ENCODE measurements at places on chromosomes 2 and 18.

GRCh38 chr2:230907361-230908091 lies 17.5 kb downstream of the GPR55 start:
- DNase-seq, result no peak

- no peak for DNase-seq
Measured at GRCh38 chr18:53219853-53220252, 879.9 kb downstream of the DCC start.

GRCh38 chr18:73827801-73828200 lies 319.8 kb downstream of the FBXO15 start:
- no peak for DNase-seq

- no peak for DNase-seq
Measured at GRCh38 chr18:35513181-35513936, 15.6 kb upstream of the INO80C start.

GRCh38 chr18:26040051-26040656 lies 50.3 kb downstream of the SS18 start:
- no peak for DNase-seq

DNA sequence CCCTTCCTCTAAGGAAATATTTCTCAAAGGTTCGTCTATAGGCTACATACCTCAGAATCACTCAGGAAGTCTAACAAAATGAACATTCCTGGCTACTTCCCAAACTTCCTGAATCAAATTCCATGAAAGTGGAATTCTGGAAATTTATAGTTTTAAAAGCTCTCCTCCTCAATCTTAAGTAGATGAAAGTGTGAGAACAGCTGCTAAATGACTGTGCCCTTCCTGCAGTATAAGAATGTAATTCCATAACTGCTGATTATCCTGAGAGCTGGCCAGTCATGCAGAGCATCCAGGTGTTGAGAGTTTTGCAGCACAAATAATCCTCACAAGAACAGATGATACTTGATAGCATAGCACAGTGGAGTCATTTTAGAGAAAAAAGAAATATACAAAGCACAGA lies 265.0 kb downstream of the KCNJ3 start:
- no peak for DNase-seq

DNA sequence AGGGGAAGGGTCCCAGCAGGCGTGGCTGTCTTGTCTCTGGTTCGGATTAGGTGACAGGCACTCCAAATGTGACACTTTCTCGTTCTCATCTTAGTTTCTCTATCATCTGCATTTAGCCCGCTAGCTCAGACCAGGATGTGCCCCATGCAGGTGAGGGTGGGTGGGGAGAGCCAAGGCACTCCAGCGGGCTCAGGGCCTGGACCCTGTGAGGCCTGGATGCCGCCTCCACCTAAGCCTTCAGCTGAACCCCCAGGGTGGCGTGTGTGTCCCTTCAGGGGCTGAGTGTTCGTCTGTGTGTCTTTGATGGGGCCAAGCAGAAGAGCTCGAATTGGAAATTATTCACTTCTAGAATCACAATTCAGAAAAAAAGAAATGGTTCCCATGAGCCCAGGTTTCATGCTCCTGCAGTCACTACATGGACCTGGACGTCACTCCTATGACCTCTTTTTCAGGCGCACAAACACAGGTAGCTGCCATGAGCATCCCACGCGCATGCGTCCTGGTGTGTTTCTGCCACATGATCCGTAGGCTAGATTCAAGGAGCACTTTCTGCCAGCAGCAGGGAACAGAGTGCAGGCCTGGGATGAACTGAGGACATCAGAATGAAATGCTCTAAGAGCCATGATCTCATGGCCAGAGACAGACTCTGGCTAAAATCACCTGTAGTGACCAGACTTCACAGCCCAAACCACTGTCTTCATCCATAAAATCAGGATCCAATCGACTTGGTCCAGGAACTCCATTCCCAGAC lies 25.8 kb downstream of the CIDEA start:
- no peak for DNase-seq

DNA sequence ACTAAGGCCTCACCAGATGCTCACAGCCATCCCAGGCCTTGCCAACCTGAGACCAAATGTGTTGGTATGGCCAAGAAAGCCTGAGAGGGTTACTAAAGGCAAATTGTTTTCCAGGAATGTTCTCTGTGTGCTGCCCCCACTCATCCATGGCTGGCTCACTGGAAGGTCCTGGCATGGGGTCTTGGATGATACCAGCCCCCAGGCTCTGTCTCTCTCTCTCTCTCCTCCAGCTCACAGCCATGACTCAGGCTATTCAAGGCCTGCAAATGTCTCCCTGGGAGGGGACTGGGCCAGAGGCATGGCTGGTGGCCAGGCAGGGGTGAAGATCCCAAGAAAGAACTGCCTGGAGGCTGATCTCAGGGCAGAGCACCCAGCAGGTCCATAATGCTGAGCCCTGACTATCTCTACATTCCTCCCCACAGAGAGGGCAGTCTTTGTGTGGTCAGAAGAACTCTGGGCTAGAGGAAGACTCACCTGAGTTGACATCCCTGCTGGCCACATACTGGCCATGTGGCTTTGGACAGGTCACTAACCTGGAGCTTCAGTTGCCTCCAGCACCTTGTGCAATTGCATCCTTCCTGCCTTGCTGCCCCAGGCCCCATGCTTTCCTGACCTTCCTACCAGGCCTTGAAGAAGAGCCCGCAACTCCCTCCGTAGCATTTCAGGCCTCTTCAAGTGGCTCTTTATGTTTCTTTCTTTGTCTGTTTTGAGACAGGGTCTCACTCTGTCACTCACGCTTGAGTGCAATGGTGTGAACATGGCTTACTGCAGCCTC lies 150.4 kb downstream of the ZFP36L2 start:
- no peak for DNase-seq

- DNase-seq, result no peak
Measured at GRCh38 chr2:238855299-238855698, 7.4 kb downstream of the TWIST2 start.

DNA sequence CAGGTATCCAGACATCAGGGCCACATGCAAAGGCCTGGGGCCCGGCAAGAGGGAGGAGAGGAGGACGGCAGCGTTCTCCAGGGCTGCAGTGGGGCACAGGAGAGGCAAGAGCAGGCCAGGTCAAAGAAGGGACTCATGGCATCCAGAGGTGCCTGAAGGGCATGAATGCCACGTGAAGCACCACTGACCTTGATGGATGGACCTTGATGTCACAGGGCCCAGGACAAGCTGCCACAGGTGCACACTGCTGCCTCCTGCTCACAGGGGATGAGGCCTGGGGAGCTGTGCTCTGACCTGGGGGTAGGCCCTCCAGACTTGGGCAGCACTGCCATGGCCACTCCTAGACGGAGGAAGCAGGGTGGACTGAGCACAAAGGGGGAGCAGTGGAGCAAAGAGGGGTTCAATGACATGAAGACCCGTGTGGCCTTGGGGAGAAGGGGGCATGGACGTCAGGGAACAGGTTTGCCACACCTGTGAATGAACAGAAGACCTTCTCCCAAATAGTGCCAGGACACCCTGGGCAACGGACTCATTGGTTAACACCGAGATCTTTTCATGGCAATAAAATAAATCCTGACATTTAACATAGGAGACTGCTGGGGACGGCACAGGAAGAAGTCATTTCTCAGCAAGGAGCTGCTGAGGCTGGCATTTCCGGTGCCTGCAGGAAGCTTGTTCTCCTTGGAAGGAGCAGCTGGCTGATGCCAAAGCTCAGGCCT lies 65.6 kb downstream of the EMX1 start:
- DNase-seq, result no peak

- no peak for DNase-seq
Measured at GRCh38 chr18:6782861-6783260, 53.3 kb downstream of the ARHGAP28 start.

DNA sequence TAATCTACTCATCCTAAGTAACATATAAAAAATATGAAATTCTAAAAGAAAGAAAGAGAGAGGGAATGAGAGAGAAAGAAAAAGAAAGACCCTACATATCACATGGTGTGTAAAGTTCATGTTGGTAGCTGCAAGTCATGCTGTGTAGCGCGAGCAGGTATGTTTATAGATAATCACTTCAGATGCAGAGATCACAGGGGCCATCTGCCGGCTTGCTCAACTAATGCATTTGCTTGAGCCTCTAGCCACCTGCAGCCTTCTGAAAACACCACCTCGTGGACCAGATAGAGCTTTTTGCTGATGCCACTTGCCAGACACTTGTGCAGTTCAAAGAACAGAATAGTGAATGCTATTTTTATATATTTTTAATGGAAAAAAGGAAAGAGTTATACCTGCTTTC lies 37.6 kb downstream of the CDH7 start:
- no peak for DNase-seq

DNA sequence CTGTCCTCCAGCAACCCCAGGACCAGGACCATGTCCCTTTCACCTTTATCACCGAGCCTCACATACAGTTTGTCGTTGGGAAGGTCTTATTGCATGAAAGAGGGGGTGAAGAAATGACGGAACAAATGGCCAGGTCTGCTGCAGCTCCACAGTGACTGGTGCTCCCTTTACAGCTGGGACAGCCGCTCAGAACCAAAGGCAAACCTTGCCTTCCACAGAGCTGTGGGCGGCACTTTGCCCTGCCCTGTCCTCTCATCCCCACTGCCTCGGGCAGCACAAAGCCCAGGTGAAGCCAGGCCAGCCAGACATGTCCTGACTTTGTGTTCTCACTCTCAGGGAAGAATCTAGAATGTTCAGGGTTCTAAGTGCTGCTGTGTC lies 961 bp downstream of the GPR55 start:
- DNase-seq, result no peak

DNA sequence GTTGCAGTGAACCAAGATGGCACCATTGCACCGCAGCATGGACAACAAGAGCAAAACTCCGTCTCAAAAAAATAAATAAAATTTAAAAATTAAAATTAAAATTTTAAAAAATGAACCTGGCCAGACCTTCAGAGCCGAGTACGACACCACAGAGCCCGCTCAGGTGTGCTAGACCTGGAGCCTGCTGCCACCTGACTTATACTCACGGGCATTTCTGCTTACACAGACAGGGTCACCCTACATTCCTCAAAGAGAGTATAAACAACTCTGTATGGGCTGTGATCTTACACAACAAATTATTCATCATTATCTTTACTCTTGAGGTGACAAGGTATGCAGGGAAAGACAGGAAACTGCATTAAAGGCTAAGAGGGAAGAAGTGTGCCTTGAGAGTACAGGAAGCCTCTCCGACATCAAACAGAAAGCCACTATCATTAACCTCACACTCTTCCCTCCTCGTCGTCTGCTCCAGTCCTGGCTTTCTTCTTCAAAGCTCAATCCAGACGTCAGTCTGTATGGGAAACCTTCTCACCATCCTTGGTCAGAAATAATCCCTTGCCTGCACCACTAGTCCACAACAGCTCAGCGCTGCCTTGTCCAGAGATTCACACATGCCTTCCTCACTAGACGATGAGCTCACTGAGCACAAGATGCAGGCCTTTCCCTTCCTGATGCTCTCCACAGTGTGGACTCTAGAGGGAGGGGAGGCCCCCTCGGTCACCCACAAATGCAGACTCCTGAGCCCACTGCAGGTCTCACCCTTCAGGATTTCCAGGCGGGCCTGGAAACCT lies 56.2 kb downstream of the UXS1 start:
- no peak for DNase-seq

DNA sequence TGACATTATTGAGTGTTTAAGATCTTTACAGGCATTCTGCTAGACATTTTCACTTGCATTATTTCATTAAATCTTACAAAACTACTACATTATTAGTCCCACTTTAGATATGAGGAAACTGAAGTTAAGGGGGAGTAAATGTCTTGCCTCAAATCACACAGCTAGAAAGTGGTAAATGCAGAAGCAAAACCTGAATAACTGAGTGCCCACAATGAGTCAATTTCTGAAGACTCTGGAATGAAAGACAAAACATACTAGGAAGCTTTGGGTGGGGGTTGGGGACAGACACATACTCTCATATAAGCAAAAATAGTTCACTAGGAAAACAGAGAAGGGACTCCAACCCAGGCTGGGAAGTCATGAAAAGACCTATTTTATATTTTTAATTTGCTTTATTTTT lies 214.4 kb upstream of the LRATD1 start:
- DNase-seq, result no peak

DNA sequence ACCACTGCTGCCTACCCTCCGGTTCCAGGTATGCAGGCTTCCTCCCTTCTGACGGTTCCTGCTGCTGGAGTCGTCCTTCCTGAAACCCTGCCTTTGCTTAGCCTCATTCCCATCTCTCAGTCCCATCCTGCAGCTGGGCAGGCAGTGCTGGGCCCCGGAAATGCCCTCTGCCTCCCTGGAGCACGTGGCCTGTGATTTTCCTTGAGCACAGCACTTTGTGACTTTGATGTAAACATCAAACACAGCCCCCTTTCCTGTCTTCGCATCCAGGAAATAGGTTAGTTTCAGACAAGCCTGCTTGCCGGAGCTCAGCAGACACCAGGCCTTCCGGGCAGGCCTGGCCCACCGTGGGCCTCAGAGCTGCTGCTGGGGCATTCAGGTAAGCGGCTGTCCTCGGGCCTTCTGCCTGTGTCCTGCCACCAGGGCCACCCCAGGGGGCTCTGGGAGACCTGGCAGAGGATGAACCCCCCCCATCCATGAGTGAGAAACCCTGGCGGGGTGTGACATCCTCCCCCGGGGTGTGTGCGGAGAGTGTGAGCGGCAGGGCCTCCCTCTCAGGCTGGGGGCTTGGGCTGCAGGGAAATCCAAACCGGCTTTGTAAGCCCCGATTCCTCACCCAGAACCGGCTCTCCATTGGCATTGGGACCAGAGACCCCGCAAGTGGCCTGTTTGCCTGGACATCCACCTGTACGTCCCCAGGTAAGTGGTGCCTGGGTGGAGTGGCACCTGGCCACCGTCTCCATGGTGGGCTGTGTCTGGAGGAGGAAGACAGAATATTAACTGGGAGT lies at the start of gene ZAP70:
TSS of gene ZAP70 (plus strand) at position 281 of the 788 bp plus-strand sequence. CDS start 10,461 bp downstream, outside the sequence.
- DNase-seq, result no peak

All from inflammatory macrophage treated with lipopolysaccharide for 4 hours (primary cell).